CD4-positive, alpha-beta T cell treated with Interleukin-17A for 1 hour (primary cell): ENCODE measurements at places on chromosomes 2 and 18.
A peak's percentile ranks its signal among the peaks of the same experiment; 100 is the strongest.

DNA sequence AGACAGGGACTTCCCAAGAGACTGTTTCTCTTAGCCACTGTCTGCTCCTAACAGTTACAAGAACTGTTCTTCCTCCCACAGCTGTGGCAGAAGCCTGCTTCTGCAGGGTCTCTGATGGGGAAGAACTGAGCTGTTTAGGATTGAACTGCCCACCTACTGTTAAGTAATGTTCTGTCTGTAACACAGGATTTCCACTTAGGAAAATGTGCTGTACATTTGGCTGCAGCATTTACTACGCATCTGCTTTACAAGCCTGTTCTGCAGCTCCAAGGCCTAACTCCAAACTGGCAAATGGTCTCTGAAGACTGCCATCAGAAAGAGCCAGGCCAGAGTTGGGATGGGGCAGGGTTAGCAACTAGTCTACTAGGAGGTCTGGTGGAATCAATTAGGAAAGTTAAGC is 87.8 kb upstream of the UPP2 start:
- DNase-seq, result no peak

DNA sequence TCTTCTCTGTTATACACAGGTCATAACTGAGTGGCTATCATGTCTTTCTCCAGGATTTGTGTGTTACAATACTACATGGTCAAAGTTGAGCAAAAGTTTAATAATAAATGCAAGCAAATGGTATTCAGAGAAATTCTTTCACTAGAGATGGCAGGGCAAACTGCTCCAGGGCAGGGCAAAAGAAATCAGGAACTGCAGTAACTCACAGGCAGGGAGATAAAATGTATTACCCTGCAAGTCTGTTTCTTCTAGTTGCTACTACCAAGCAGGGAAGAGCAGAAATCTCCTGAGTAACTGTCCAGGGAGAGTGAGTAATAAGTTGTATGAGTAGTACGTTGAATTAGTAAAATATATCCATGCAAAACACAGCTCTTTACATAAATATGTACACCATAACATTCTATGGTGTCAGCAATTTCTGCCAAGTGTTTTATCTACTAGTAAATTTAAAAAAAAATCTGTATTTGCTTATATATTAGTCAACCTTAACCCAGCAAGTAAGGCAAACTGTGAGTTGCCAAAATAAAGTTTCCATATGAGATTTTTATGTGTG is 404.1 kb downstream of the ZEB2 start:
- DNase-seq, result no peak

- DNase-seq, result no peak
Measured at GRCh38 chr2:43707255-43708015, 31.2 kb upstream of the C1GALT1C1L start.

DNA sequence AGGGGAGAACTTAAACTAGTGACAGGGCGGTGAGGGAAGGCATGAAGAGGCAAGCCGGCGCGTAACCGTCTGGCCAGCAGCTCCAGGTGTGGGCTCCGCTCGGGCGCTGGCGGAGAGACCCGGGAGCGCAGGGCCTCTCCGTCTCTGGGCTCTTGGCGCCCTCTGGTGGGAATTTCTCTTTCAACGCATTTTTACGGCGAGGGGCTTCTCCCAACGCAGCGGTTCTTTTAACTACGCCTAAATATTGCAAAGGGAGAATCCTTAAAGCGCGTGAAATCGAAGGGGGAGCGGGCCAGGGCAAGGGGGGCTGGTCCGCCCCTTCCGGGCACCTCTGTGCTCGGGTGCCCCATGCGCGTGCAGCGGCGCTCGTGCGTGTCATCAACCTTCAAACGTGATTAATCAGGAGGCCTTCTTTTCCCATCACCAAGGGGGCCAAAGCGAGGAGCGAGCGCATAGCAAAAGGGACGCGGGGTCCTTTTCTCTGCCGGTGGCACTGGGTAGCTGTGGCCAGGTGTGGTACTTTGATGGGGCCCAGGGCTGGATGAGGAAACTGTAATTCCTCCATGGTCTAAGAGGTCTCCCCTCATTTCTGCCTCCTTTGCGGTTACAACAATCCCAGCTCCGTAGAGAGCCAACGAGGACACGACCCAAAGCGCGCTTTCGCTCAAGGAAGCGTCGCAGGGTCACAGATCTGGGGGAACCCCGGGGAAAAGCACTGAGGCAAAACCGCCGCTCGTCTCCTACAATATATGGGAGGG is 762 bp upstream of the GAD1 start:
- peak; percentile 69 for DNase-seq

DNA sequence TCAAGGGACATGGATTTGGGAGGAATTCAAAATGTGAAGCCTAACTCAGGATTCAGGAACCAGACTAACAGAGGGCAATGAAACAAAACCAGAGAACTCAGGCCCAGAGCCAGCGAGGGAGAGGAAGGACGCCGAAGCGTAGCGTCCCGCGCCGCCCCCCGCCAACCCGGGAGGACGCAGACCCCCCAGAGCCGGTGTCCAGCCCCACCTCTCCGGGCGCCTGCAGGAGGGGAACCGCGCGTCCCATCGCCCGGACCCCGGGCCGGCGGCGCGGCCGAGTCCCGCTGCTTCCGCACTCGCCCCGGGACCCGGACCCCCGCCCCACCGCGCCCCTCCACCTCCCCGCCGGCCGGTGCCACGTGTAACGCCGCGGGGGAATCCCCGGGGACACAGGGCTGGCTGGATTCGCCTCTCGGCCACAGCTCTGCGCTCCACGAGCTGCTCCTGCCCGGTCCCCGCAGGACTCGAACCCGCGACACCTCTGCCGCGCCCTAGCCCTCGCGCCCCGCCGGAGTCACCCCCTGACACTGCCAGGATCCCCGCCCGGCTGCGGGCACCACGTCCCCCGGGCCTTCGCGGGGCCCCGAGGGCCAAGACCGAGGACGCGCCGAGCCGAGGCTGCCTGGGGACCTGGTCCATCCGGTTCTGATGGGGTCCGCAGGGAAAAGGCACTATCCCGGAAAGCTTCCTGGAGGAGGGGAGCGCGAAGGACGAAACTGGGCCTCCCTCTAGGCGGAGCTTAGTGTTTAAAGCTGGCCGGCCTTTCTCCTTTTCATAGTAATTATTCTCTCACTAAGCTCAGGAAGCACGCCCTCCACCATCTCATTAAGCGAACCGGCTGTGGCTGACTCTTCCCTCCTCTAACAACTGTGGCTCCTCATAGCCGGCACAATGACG is 40.4 kb upstream of the FAM124B start:
- no peak for DNase-seq

DNA sequence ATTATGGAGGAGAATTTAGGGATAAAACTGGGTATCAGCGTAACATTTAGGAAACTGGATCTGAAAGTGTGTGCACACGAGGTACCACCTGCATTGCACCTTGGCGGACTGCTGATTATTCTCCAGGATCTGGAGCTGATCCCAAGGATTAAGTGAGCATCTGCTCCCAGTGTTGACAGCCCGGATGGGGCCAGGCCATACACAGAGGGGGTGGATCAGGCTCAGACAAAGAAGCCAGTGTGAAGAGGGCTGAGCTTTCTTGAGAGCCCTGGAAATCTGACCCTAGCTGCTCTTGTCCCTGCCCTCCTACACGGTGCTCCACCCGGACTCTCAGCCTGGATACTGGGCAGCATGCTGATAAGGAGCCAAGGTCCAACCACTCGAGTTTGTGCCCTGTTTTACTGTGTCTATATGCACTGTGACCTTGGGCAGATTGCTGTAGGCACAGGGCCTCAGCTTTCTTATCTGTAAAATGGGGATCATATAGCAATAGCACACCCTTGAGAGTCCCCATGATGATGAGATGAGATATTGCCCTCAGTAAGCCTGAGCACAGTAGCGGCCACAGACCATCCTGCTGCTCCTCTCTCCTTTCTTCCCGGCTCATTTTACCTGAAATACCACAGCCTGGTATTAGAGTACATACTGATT is 396.8 kb upstream of the CELF4 start:
- no peak for DNase-seq

GRCh38 chr18:54824761-54825160 is 3.5 kb upstream of the RAB27B start:
- DNase-seq, result no peak

DNA sequence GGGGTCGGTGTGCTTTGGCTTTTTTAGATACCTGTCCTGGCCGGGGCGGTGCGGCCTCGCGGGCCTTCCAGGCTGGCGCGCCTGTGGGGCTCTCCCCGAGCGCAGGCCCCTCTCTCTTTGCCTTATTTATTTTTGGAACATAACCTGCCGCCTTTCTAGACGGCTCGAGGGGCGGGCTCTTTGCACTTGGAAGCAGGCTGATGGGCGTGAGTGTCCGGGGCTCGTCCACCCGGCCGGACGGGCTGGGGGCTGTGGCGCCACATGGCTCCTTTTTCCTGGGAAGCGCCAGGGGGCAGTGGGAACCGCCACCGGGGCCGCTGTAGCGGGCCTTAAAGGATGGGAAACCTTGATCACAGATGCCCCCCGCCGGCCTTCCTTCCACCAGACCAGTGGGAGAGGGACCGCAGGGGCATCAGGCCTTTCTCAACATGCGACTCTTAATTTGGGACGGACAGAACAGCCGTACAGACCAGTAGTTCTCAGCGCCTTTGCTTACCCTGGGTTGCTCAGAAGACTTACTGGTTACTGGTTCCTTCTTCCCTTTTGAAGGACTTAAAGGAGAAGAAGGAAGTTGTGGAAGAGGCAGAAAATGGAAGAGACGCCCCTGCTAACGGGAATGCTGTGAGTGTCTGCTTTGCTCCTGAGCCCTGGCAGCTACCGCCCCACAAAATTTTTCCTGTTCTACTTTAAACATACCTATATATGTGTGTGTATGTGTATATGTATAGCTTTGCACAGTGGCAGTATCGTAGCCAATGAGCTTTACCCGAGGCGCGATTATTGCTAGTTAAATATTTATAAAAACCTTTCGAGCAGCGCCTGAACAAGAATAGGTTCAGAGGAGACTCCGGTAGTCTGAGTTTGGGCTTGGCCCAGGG is 2.7 kb downstream of the PTMA start:
- DNase-seq, result peak; percentile 35

DNA sequence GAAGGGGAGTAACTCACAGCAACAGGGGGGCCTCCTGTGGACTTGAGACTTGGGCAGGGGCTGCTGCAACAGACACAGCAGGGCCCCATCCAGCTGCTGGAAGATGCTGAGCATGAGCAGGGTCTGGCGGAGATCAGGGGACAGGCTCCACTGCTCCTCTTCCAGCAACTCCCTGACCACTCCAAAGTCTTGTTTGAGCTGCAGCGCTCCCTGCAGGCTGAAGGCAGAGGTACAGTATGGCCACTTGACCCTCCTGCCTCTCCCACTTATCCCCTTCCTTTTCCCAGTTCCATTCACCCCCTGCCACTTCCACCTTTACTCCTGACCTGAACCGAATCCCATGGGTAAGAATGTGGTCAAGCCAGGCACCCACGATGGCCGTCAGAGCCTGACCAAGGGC is 2.4 kb upstream of the MRPL53 start:
- no peak for DNase-seq

GRCh38 chr2:206189691-206190090 is 30.0 kb downstream of the EEF1B2 start:
- no peak for DNase-seq

DNA sequence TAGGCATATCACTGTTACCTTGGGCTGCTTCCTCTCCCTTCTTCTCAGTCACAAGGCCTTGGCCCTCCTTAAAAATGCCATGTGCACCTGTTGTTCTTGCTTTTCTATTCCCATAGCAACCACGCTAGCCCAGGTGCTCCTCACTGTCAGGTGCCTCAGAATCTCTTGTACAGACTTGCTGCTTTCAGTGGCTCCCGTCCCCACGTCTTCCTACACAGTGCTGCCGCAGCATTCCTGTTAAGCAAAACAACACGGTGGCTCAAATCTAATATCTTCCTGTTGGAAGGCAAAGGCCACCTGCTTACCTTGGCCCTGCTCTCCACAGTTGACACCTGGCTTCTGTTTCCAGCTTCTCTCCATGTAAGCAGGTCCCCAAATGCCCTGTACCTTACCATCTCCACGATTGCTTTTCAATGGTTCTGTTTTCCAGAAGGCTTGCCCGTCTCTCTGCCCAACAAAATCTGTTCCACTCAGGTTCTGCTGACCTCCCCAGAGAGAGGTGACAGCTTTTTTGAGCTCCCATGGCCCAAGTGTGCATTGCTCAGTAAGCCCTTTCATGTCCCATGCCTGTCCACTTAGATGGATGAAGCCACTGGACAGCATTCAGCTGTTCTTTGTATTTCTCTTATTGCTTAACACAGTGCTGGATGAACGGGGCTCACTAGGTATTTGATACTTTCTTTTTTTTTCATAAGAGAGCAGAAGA is 240.4 kb downstream of the PRKCE start:
- DNase-seq, result no peak

DNA sequence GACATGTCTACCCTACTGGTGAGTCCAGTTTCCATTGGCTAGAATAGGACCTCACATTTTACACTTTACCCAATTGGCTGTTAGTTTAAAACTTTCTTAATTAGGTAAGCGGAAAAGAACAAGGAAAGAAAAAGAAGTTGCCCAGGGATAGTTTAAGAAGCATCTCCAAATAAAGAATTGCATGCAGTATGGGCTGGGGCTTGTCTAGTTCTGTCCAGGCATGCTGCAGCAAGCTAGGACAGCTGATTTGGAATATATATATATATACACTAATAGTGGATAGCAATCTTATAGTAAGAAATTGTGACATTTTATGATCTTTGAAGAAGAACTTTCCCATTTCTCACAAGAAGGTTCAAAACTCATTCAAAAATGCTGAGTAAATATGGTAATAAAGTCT is 90.0 kb upstream of the ERBB4 start:
- DNase-seq, result no peak

DNA sequence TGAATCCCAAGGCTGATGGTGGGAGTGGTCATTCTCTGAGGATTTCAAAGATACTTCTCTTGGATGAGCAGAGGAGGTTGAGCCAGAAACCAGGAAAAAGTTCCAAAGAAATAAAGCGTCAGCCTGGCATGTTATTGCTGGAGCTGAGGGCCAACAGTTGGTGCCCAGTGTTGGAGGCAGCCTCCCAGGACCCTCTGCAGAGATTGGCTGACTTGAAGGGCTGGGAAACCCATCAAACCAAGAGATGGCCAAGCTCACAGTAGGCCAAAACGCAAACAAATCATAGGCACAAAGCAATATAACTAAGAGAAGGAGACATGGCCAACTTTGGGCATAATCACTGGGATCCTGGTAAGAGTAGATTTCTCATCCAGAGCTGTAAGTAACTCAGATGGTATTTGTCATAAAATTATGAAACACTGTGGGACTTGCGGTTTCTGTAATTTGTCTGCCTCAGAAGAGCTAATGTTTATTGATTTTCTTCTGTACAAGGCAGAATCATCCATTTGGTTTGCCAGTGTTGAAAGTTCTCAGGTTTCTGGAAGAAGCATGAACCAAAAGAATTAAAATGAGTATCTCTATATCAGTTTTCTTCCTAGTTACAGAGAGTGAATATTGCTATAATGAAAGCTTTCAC is 108.3 kb downstream of the ATL2 start:
- DNase-seq, result no peak

DNA sequence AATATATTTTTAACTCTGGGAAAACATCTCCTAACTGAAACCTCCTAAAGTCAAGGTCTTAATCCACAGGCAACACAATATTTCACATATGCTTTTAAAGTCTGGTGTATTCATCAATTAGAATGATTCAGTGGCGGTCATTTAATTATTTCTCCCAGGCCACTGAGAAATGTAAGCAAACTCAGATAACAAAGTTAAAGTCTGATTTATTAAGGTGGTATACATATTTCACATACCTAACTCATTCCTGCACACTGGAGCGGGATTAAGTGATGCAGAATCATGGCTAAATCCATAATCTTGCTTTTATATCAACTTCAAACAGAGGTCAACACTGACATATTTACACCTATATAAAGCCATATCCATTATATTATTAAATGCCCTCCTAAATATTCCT is 43.7 kb downstream of the FRZB start:
- DNase-seq, result no peak
